Bronchial epithelial cell (primary cell): ENCODE measurements at places on chromosomes 2 and 18.

- DNase-seq = no peak
These were observed 23.7 kb downstream of the FAM178B start for GRCh38 chr2:96962567-96963203.

GRCh38 chr2:86274918-86275275, 62.5 kb downstream of the REEP1 start:
- DNase-seq = no peak

- DNase-seq = peak; percentile 63
These were observed 29.9 kb downstream of the MYOM1 start for GRCh38 chr18:3189884-3190283.

- no peak for DNase-seq
These were observed 345.5 kb upstream of the DSEL start for GRCh38 chr18:67862069-67862468.

DNA sequence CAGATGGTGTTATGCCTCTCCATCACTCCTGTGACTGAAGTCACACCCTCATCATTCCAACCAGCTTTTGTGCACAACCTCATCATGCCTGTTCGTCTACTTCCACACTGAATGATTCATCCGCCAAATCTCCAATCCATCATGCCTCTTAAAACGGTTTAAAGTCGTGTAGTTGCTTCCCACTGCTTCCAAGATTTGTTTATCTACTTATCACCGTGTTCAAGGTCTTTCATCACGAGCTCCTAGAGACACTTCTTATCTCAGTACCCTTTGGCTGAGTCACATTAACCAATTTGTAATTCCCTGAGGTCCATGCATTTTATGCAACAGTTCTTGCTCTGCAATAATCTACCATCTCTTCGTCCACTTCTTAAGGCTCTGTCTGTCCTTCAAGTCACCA, 592.3 kb upstream of the ID2 start:
- peak; percentile 77 for DNase-seq

GRCh38 chr2:45005261-45006002, 3.8 kb downstream of the SIX2 start:
- no peak for DNase-seq

- DNase-seq = no peak
These were observed 352.4 kb downstream of the LRP1B start for GRCh38 chr2:141778315-141778835.

GRCh38 chr18:48674758-48675351, 136.0 kb downstream of the CTIF start:
- DNase-seq = no peak

DNA sequence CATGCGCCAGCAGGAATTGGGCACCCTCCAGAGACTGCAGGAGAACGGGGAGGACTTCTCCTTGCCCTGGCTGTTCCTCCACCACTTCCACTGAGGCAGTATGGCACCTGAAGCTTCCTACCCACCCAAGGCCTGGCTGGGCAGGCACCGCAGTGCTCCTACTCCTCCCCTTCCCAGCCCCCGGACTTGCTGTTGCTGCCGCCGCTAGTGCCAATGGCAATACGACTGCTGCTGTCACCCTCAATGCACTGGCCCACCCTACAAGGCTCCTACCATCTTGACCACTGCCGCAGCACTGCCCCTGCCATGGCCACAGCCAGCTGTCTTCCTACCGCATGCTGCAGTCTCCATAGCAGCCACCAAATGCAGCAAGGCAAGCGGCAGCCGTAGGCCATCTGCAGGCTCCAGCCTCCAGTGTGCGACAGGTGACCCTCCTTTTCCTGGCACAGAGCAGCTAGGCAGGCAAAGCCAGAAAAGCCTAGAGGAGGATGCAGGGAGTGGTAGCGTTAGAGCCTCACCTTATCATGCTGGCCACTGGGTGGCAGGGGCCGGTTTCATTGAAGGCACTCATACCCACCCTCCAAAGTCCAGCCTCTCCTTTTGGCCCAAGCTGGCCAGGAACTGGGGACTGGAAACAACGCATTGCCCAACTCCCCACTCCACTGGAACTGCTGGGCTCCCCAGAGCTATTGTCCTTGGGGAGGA, 47.4 kb upstream of the ANKRD62 start:
- no peak for DNase-seq

- DNase-seq = no peak
These were observed 55.9 kb downstream of the ICOS start for GRCh38 chr2:203992509-203992908.

GRCh38 chr2:53150146-53150545, 617.5 kb upstream of the CHAC2 start:
- no peak for DNase-seq

- DNase-seq = peak; percentile 30
These were observed 13.6 kb upstream of the ANKRD53 start for GRCh38 chr2:70964596-70965386.

- peak; percentile 60 for DNase-seq
These were observed 39.0 kb upstream of the STRN start for GRCh38 chr2:37005118-37005868.

DNA sequence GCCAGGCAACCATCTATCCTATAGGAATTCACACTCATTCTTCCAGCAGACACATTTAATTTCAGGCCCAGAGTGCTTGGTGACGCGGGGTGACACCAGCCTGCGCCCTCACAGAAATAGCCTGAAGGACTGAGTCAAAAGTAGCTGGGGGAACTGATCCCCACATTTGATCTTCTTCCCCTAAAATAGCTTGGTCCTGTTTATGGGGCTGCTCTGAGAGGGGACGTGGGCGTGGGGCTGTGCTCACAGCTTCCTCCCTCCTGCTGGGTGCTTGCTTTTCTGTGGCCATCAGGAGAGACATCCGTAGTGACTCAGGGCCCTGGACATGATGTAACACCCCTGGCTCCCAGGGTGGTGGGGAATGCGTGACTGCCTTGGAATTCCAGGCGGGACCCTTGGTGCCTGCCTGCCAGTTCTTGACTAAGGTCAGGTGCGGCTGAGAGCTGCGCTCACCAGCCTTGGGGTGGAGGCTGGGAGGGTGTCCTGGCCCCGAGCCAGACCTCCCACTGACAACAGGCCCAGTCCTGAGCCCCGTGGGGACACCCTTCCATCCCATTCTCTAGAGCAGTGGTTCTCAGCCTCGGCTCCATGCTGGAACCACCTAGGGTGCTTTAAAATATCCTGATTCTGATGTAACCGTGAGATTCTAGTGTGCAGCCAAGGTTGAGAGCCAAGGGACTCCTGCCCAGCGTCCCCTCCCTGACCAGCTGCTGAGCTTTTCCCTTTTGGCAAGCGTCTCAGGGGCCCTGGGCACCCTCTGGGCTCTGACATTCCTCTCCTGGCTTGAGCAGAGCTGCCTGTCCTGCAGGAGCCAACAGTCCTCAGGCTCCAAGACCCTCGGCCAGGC, 47.4 kb upstream of the SMAD7 start:
- peak; percentile 97 for DNase-seq

- DNase-seq = peak; percentile 51
These were observed 32.3 kb downstream of the MAP3K2 start for GRCh38 chr2:127355407-127356008.

GRCh38 chr2:203951366-203951902, 14.9 kb downstream of the ICOS start:
- DNase-seq = no peak

- DNase-seq = peak; percentile 84
These were observed 751 bp upstream of the NMI start for GRCh38 chr2:151289972-151290866.

GRCh38 chr2:3342324-3342723, 35.3 kb downstream of the EIPR1 start:
- no peak for DNase-seq

DNA sequence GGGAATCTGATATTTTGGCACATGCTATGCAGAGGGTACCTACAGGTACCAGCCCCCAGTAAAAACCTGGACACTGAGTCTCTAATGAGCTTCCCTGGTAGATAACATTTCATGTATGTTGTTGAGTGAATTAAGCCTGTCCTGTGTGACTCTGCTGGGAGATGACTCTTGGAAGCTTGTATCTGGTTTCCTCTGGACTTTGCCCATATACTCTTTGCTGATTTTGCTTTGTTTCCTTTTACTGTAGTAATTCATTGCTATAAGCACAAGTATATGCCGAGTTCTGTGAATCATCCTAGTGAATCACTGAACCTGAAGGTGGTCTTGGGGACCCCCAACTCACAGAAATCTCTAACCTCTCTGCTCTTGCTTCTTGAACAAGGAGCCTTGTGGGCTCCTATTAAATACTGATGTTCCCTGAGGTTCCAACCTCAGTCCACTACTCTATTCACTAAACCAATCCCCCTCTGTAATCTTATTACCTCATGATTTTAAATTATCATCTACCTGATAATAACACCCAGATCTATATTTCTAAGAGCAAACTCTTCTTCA, 94.3 kb upstream of the WDSUB1 start:
- DNase-seq = no peak

GRCh38 chr2:63695583-63695982, 106.8 kb downstream of the MDH1 start:
- no peak for DNase-seq

DNA sequence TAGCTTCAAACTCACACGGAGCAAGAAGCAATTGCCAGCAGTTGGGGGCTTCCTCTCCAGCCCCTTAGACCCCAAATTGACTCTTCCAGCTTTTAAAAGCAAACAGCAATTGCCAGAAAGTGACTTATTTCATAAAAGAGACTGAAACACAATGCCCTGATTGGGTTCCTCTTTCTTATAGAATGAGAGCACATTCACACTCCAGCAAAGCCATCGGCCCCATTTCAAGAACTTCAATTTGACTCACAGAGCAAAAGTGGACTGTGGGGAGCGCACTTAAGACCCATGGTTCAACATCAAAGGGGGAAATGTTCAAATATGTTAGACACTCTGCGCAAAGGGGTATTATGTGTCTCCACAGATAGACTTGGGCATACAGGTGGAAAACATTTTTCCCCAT, 484.7 kb downstream of the BCL11A start:
- DNase-seq = no peak

DNA sequence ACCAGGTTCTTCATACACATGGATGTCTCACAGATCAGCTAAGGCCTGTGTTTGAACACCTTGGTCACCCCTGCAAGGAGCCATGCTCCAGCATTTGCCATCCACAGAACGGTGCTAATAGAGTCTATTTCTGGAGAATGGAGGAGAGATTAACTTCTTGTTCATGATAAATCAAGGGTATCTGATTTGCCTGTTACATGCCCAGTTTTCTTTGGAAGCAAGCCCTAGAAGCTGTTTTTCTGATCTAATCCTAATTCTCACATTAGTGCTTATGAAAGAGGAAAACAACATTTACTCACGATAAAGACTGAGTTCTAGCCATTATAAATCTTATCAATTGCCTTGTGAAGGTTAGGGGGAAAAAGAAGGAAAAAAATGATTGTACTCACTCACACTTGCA, 119.6 kb upstream of the DTNA start:
- DNase-seq = no peak

DNA sequence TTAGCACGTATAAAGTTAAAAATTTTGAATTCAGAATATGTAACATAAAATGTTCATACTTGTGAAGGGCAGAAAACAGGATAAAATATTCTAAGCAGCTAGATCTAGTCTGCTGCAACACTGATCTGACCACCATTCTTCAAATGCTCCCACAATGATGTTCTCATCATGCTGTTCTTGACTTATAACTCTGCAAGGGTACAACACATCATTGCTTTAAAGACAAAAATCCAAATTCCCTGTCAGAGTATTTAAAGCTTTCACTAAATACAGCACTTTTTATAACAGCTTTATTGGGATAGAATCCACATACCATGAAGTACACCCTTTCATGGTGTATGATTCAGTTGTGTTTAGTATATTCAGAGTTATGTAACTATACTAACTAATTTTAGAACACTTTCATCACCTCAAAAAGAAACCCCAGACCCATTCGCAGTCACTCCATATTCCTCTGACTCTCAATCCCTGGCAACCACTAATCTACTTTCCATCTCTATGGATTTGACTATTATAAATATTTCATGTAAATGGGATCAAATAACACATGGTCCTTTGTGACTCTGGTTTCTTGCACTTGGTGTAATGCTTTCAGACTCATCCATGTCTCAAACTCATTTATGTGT, 56.4 kb downstream of the MAP4K3 start:
- peak; percentile 24 for DNase-seq

DNA sequence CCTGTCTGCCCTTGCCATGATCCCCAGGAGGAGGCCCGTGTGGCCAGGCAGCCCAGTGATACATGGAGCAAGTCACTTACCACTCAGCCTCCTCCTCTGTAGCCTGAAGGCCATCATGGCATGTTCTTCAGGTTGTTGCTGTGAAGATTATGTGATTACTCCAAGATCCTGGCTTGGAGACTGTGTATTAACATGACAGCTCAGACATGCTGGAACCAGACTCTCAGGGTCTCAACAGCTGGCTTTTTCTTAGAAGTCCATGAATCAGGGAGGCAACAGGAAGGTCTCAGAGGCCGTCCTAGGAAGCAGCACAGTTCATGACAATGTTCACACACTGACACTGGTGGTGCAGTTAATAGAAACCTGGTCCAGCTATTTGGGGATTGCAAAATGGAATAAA, 158.6 kb upstream of the TWIST2 start:
- DNase-seq = no peak

DNA sequence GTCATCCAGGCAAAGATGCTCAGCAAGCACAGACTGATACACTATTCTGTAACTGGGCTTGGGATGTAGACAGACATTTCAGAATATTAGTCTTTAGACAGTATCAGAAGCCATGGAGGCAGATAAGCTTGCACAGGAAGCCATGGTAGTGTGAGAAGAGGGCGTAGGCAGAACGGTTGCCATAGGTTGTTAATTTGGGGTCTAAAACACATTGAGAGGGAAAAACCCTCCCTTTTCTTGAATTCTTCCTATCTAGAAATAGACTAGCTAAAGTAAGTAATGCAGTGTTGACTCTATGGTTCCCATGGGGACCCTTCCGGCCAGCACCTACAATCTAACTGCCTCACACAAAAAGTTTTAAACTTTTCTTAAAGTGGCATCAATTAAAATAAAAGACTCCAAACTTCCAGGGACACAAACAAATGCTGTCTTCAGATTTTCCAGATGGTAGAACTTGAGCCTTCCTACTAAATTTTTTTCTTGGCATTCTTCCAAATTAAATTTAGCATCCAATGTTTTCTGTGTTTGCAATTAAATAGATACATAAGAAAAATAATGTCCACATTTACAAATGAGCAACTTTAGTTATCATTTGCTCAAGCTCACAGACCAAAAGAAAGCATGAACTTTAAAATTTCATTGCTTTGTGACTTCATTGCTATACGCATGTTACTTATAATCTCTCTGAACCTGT, 1.9 kb downstream of the PRKRA start:
- no peak for DNase-seq

DNA sequence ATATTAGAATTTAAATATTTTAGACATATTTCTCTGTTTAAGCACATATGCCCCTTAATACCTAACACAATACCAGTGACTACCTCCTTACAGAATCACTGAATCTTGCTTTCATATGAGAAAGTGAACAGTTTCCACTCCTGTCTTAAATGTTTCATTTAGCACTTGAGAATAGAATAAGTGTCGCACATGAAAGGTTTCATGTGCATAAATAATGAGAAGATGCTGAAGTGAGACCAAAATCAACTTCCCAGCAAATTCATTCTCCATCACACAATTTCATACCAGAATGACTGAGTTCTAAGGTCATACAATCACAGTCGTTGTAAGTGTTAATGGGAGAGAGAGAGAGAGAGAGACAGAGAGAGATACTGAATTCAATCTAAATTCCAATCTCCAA, 51.2 kb downstream of the ATIC start:
- DNase-seq = no peak
